ENCODE measurements at places on chromosomes 4 and X.

DNA sequence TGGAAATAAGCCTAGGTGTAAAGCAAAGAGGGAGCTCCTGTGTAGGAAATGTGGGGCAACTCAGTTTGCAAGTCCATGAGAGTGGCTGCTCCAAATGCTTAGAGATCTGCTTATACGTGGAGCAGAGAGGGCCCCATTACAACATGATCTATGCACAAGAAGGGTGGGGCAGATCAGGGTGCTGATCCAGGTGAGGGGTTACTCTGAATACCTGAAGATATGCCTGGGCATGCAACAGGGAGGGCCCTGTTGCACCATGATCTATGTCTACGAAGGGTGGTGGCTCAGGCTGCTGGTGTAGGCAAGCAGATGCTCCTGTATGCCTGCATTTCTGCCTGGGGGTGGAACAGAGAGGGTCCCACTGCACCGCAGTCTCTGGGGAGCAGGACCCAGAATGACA lies 1121.2 kb downstream of the RAPGEF2 start:
- DNase-seq = no peak

DNA sequence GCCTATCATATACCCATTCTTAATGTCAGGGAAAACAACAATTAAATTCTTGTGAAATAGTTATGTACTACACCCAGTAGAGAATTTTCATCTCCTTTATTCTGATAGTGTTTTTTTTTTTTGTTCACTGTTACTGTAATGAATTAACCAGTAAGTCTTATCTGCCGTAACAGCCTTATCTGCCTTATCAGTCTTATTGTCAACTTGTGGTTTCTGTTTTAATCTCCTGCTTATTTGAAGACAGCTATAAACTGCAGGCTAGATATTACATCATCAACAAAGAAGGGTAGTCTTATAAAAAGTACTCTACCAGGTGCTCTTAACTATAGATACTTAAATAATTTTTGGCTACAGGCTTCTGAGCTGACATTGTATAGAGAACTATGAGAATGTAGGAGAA lies 79.5 kb downstream of the MAGEB5 start:
- no peak for DNase-seq

DNA sequence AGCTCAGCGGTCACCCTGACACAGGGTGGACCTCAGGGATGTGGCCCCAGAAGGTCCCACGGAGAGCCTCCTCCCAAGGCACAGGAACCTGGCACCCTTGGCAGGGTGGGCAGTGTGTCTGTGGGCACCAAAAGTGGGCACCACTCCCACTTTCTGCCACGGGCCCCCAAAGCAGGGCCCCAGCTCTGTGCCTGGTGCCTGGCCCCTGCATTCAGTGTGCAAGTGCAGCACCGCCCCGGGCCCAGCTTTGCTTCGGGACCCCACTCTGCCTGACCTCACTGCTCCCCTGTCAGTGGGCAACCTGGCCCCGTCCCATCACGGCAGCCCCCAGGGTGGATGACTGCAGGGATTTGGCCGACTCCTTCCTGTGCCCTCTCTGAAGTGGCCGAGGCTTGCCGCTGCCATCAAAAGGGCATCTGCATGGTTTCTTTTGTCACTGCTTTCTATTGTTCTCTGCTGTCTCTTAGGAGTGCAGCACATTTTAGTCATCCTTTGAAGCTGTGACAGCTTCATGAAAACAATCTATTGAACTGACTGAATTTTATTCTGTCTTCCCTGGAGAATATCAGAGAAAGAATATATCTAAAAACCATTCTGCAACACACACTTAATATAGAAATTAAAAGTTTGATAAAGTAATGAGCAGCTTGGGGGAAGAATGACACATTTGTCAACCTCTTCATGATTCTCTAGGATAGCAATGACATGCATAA lies 302.4 kb downstream of the FAM47B start:
- no peak for DNase-seq

DNA sequence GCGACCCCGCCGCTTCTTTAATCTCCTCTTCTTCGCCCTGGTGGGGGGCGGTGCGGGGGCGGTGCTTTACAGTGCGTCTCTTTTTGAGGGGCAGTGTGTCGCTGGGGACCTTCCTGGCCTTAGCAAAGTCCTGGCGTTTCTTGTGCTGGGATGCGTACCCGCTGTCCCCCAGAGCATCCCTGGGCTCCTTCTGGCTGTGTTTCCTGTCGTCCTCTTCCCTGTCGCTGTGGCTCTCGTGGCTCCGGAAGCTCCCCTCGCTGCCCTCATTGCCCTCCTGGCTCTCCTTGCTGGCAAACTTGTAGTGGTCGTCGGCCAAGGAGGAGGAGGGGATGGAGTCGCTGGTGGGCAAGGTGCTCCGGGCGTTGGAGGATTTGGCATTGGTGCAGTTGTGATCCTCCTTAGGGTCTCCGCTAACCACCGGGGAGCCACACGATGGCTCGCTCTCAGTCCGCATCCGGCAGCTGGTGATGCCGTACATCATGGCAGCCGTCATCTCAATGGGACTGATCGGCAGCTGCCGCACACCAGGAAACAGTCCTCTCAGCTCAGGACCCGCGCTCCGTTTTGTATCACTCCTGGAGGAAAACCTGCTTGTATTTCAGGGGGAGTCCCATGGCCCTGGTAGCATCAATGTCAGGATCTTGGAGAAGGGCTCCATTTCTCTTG lies 30.4 kb upstream of the TMSB15A start:
- no peak for DNase-seq

DNA sequence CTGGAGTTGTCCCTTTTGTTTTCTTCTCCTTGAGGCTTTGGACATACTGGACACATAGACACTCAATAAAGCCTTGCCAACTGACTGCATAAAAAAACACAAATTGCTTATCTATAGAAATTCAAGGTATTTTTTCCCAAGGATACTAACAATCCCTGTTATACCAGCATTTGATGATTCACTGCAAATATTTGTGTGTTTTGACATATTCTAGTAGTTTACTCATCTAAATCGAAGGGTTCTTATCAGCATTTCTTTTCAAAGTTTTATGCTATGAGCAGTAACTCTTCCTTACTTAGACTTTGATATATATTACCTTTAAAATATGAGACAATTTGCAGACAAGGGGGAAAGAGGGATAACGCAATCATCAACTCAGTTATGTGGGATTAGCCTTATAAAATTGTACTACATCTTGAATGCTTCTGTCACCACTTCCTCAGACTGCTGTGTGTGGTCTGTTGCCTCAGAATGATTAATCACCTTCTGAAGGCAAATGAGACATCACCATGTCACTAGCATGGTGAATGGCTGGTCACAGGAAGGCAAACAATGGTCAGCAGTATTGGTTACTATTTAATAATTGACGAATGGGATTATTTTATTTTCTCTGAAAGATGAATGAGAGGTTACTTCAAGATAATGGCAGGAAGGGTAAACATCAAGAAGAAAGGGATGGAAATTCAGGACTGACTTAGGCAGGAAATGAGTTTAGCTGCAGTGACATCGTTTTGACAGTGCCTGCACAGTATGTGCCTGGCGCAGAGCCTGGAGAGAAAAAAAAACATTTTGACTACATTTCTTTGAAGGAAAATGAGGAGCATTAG lies 544.3 kb upstream of the CNKSR2 start:
- no peak for DNase-seq
